ENCODE measurements at places on chromosomes 3 and 15.

GRCh38 chr3:69300296-69300695, 85.6 kb downstream of the FRMD4B start:
- DNase-seq = no peak

GRCh38 chr3:161406594-161407555, 35.6 kb upstream of the SPTSSB start:
- no peak for DNase-seq

DNA sequence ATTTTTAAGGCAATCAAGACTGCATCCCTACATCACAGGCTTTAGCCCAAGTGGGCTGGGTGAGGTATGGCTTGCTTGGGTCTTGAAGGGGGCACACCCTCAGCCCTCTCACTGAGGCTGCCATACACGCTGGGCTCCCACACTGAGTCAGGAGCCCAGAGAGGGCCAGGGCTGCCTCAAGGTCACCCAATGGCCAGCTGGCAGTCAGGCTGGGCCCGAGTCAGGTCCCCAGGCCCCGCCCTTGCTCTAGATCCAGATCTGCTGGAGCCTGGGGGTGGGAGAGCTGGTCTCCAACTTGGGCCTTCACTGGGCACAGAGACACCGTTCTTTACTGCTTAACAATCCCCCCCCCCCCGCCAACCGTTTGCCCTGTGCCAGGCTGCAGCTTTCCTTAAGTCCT, 88.1 kb downstream of the IQSEC1 start:
- no peak for DNase-seq

- no peak for DNase-seq
Observed at GRCh38 chr3:30685267-30685667, 78.9 kb downstream of the TGFBR2 start.

- no peak for DNase-seq
Observed at GRCh38 chr15:91482799-91483198, 370.7 kb upstream of the SLCO3A1 start.

All from osteocyte (in vitro differentiated cells).